SW480 (cell line): ENCODE measurements at places on chromosomes 7 and 10.

DNA sequence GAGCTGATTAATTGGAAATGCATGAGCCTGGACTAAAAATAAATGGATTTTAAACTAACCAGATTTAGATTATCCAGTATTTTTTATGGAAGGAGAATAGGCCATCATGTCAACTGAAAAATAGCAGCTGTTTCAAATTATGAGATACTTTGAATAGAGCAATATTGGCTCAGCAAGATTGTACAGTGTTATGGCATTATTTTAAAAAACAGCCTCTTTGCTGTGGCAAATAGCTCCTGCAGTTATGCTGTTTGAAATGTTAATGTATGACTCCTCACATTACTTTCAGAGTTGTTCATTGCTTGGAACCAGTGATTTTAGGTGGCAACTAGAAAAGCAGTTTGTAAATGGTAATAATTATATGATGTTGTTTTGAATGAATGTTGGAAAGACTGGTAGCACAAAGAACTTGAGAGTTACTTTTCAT lies 244.5 kb downstream of the KIAA1217 start:
- no peak for DNase-seq

GRCh38 chr10:95291365-95292039 lies 699 bp upstream of the PDLIM1 start:
- DNase-seq: no peak

DNA sequence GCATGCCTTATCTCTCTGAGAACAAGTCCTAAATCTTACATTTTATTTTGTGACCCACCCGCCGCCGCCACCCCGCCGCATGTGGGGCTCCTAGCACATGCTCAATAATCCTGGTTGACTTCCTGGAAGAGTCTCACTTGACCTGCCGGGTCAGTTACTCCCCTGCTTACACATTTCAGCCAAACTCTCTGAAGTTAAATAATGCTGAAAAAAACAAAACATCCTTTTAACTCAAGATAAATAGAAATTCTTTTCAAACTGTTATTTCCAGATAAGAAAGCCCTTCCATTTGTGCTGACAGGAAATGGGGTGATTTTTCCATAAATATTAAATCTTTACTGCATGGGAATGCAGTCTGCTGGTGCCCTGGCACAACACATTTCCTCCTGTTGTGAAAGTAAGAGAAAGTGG lies 123.5 kb downstream of the ABLIM1 start:
- DNase-seq: no peak

DNA sequence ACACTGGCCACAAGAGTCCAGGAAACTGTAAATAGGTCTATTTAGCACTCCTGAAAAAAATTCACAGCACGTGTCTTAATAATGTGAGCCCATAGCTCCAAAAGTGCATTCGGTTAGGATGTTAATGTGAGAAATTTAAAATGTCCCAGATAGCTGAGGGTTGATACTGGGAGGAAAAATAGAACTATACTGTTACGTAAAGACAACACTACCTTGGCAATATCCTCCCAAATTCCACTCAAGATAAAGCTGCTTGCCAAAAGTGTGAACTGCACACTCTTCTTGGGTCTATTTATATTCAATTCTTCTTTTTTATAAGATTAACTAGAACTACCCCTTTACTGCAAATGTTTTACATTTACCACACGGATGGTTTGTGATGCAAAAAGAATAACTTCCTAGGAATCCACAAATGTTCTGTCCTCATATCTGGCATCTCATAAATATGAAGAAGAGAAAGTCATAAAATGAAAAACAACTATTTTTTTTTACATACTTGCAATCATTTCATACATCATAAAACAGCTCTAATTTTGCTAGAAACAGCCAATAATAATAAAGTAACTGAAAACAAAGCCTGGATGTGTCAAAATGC lies 10.4 kb downstream of the RAB11FIP2 start:
- DNase-seq: no peak

- peak; percentile 31 for DNase-seq
These were observed 86.6 kb upstream of the C7orf33 start for GRCh38 chr7:148503900-148504487.

DNA sequence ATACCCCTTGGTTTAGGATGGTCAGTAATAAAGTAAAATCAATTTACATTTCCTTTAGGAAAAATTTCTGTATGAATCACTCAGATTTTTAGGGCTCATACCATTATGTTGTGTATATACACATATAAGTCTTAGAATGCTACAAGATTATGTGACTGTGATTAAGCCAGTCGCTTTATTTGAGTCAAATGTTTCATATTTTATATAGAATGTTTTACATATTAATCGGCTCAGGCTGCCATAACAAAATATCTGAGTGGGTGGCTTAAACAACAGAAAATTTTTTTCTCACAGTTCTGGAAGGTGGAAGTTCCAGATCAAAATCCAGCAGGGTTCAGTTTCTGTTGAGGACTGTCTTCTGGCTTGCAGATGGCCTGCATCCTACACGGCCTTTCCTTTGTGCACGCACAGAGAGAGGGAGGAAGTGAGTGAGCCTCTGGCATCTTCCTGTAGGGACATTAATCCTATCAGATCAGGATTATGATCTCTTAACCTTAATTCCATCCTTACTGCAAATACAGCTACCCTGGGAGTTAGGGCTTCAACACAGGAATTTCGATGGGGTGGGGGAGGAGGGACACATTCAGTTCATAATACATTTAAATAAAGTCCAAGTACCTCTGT lies 198.0 kb downstream of the PHF14 start:
- DNase-seq: no peak

DNA sequence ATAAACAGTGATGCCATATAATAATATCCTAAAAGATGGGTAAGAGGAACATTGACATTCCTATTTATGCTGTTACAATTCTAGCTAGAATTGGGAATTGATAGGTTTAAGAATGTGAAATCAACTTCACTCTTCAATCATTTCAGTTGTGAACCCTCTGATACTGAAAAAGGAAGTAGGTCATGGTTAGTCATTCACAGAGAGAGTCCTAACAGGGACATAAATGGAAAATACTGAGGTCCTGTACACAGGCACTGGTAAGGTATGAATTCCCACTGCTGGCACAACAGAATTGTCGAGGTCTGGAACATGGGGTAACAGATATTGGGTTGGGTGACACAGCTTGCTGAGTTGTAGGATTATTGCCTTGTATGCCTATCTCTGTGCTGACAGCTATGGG lies 289.4 kb upstream of the LRRN3 start:
- DNase-seq: no peak

DNA sequence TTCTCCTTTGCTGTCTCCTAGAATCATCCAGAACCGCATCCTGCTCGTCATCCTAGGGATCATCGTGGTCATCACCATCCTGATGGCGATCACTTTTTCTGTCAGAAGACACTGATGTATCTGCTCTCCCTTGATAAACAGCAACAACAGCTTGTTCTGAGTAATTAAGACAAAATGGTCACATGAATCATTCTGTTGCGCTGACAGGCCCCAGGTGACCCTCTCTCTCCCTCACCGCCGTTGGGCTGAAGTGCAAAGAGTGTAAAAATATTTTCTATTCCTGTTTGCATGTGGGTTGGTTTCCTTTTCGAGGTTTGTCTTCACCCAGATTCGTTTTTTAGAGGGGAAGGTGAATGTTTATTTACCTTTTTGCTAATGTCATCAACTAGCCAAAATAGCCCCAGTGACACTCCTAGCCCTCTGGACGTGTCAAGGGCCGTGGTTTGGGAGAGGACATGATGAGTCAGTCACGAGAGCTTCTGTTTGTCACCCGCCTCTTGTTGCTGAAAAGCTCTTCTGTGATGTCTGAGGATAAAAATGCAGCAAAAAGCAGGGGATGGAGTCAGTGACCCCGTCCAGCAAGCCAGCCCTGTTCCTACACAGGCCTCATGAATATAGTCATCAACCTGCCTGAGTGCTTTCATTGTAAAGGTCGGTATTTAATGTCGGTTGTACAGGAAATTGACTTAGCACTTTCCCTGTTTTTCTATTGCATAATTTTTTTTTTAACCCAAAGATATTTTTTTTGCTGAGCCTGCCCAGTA lies 134.6 kb upstream of the TCF7L2 start:
- peak; percentile 49 for DNase-seq

- DNase-seq: no peak
These were observed 56.9 kb upstream of the AOAH start for GRCh38 chr7:36781011-36781738.

GRCh38 chr7:129840757-129841156 lies 112.0 kb downstream of the UBE2H start:
- peak; percentile 49 for DNase-seq

- no peak for DNase-seq
These were observed 176.8 kb downstream of the KIAA1217 start for GRCh38 chr10:24385776-24386175.

GRCh38 chr10:99595770-99596465 lies 24.3 kb downstream of the SLC25A28 start:
- DNase-seq: peak; percentile 34

DNA sequence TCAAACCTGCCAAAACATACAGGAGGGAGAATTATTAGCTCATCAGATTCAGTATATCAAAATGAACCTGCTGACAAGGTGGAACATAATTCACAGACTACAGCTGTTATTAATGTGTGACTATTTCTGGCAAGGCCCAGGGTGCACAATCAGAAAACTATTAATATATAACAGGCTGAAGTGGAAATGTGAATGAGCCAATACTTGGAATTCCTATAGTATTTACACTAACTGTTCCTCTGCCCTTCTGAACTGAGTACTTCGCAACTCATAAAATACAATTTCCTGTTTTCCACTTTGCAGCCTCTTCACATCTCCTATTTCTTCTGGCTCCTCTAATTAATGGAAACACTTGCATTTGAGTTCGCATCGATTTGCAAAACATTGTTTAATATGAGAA lies 330.8 kb downstream of the DPP6 start:
- DNase-seq: no peak
